ENCODE measurements at places on chromosomes 16 and 17.

DNA sequence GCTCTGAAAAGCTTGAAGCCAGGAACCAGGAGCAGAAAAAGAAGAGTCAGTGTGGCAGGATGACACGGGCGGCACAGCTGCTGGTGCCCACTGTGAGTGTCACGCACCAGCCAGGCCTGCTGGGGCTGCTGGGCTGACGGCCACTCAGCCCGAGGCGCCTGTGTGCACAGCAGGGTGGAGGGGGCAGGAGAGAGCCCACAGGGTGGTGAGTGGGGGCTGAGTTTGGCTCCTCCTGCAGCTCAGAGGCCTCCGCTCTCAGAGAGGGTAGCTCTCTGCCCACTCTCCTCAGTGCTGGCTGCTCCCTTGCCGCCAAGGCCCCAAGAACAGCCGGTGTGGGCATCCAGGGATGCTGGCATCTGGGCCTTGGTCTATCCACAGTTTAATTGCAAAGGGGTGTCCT lies 59.6 kb downstream of the GSG1L start:
- DNase-seq, result no peak

DNA sequence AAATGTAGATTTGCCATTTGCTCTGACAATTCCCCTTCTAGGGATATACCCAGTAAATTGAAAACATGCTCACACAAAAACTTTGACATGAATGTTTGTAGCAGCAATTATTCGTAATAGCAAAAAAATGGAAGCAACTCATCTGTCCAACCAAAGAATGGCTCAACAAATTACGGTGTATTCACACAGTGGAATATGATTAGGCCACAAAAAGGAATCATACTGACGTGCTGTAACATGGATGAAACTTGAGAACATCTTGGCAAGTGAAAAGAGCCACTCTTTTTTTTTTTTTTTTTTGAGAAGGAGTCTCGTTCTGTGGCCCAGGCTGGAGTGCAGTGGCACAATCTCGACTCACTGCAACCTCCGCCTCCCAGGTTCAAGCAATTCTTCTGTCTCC lies 24.1 kb upstream of the SPNS3 start:
- DNase-seq, result no peak

GRCh38 chr16:88982286-88983084 lies 5.5 kb upstream of the CBFA2T3 start:
- DNase-seq, result no peak

DNA sequence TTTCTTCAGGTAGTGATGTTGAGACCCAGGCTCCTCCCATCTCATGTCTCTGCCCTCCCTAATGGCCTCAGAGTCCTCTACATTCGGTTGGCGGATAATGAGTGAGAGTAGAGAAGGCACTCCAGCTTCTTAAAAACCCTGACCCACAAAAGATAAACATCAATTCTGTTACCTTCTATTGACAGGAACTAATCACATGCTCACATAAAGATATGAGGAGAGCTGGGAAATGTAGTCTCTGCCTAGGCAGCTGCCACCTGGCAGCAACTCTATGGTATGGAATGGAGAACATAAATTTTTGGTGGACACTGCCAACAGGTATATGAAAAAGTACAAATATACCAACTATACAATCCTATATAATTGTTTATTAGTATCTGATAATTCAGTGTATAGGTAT lies 110.7 kb upstream of the HLF start:
- no peak for DNase-seq

DNA sequence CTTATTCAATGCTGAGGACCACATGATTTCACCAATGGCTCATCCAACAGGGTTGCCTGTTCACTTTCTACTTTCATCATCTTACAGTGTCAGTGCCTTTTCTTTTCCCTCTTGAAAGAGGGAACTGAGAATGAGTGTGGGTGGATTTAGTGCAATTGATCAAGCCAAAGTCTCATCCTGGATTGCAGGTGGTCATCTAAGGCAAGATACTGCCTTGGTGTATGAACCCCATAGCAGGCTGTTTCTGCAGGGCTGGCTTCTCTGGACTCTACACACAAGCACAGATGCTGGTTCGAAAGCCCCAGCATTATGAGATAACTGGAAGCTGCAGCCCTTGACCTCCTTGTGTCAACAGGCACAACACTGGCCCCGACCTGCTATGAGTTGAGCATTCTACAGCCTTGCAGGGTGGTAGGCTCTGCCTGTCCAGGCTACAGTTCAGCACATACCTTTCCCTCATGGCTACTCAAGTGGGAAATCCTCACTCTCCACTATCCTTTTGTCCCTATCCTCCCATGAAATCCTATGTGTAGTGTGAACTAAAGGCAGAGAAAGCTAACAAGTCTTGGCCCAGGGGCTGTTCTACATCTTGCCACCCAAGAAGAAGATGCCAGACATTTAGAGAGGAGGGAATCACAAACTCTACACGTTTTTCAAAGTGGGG lies 358.7 kb downstream of the SLC39A11 start:
- DNase-seq, result peak; percentile 43

DNA sequence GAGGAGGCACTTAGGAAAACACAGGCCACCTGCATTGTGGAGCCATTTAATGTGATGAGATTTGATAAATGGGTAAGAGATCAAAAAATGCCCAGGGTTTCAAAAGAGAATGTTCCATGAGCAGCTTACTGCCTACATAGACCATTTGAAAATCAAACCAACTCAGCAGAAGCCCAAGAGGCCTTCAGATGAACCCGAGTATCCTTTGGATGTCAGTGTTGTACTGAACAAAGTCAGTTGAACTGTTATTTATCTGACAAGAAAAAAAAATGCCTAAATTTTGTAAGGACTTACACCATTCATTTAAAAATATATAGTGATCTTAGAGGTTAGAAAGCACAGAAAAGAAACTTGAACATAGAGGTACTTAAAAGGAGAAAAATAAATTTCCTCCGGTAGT lies 381.7 kb downstream of the ZFHX3 start:
- DNase-seq, result no peak

DNA sequence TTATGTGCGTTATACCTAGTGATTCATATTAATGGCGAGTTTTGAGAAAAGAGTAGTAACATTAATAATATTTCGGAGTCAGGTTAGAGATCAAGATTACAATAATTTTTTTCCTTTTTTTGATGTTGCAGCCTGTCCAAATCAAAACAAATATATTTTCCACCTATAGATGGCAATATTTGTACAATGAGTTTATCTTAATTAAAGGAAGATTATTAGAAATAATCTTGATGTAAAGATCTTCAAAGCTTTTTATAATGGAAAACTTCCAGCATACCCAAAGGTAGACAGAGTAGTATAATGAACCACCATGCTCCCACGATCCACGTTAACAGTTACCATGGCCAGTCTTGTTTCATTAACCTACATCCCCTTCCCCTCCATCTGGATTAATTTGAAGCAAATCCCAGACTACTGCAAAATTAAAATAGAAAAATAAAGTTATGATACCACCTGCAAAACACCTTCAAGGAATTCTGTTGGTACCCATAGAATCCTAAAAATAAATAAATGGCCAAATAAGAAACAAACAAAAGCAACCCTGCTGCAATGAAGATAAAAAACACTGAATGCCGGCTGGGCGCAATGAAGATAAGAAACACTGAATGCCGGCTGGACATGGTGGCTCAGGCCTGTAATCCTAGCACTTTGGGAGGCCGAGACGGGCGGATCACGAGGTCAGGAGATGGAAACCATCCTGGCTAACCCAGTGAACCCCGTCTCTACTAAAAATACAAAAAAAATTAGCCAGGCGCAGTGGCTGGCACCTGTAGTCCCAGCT lies 46.5 kb upstream of the GINS3 start:
- peak; percentile 6 for DNase-seq

- no peak for DNase-seq
These were observed 14.6 kb downstream of the CALB2 start for GRCh38 chr16:71373073-71373472.

- DNase-seq, result peak; percentile 89
These were observed 13.2 kb downstream of the SREBF1 start for GRCh38 chr17:17823433-17824118.

- DNase-seq, result no peak
These were observed at the start of gene CCDC182 for GRCh38 chr17:57745242-57745641. CCDC182 (minus strand) TSS chr17:57745299; CDS start chr17:57745272, 27 bp downstream.

GRCh38 chr16:87601401-87601981 lies 817 bp upstream of the JPH3 start:
- DNase-seq, result no peak

GRCh38 chr17:7852919-7853690 lies 1.8 kb upstream of the TMEM88 start:
- DNase-seq, result no peak

GRCh38 chr17:82831818-82832200 lies 8.0 kb downstream of the ZNF750 start:
- no peak for DNase-seq

- DNase-seq, result no peak
These were observed 234.5 kb downstream of the C16orf78 start for GRCh38 chr16:49608098-49608497.

DNA sequence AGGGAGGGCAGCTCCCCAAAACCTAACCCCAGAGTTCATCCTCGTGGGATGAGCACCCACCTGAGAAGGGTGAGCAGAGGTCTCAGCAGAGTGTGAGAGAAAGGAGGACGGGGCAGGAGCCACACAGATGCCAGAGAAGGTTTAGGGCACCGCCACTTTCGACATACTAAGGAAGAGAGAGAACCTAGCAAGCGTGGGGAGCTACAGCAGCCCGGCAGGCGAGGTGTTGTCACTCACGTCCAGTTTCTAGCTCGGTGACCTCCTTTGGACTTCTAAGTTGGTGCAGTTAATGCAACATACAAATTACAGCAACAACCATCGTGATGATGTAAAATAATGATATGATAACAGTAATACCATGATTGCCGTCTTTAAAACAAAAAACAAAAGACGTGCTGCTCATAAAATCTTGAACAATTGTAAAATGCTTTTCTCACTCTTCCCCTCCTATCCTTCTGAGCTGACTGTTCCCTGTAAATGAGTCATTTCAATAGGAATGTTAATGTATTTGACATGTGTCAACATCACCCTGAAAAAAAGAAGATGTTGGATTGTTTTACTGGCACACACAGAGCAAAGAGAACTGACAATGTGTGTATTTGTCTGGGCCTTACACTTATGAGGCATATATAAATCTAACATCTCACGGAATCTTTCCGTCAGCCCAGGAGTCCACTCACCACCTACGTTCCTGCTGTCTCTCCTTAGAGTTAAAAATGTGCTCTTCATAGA lies 158.2 kb upstream of the MAF start:
- DNase-seq, result no peak

GRCh38 chr17:78787444-78787843 lies 5.4 kb upstream of the CYTH1 start:
- DNase-seq, result no peak

GRCh38 chr16:2915196-2915929 lies 3.6 kb downstream of the FLYWCH1 start:
- DNase-seq, result no peak

GRCh38 chr16:11692171-11692570 lies 23.9 kb downstream of the SNN start:
- no peak for DNase-seq

- DNase-seq, result peak; percentile 82
These were observed at the start of gene ITPRIPL2 for GRCh38 chr16:19113577-19114358. ITPRIPL2 (plus strand) TSS chr16:19113964; CDS start chr16:19114462, 498 bp downstream.

GRCh38 chr16:76837872-76838271 lies 353.1 kb upstream of the MON1B start:
- no peak for DNase-seq

- no peak for DNase-seq
These were observed 6.5 kb upstream of the LLGL1 start for GRCh38 chr17:18218756-18219415.

DNA sequence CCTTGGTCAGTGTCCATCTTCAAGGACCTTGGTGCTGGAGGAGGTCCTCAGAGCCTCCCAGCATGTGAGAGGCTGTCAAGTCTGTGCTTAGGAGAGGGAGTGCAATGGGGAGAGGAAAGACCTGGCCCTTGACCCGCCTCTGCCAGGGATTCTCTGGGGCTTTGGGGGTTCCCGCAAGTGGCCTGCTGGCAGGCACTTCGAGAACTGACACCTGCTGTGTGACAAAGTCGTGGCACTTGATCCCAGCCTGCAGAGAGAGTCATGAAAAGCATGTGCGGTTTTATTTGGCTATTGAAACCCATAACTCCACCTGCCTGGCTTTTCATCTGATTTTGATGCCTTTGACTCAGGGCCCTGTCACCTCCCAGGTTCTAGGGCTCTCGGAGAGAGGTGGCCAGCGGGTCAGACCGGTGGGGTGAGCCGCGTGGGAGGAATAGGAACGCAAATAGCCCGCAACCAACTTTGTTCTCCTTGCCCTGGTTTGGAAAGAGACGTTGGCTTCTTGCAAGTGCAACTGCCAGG lies 42.8 kb upstream of the GSE1 start:
- DNase-seq, result no peak

DNA sequence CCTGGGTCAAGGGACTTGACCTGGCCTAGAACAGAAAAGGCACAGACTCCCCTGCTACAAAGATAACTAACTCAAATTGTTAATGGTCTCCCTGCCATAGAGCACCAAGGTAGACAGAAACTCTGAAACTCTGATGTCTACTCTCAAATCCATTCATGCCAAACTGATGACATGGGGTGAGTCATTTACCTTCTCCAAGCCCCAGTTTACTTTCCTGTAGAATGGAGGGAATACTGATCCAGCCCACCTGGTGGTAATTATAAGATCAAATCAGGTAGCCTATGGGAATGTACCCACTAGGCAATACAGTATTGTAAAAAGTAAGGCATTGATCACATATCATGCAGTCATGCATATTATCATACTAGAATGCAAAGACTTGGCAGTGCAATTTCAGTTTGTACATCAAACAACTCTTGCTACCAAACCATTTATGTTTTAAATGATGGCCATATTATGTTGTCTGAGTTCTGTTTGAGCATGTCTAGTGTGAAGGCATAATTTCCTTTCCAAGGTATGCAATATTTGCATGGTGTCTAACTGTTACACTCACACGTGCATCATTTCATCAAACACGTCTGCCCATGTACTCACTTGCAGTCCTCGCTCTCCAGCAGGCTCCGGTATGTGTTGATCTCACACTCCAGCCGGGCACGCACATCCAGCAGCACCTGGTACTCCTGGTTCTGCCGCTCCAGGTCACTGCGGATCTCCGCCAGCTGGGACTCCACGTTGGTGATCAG lies 3.0 kb downstream of the KRT31 start:
- DNase-seq, result no peak

DNA sequence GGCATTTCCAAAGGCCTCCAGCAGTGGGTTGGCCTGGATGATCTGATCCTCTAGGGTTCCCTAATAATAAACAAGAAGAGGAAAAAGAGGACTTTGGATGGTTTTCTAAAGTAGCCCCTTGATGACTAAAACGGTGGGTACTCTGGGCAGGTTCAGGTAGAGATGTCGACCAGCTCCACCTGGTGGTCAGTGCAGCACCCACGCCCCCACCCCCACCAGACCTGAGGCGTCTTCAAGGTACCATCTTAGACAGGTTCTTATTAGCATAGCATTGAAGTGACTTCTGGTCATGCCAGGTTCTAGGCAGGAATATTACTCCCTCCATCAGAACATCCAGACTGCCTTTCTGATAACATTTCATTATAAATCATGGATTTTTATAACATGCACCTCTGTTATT lies 15.0 kb downstream of the MYH13 start:
- no peak for DNase-seq

All from inflammatory macrophage (primary cell).